ENCODE measurements at places on chromosomes 6 and 20.

DNA sequence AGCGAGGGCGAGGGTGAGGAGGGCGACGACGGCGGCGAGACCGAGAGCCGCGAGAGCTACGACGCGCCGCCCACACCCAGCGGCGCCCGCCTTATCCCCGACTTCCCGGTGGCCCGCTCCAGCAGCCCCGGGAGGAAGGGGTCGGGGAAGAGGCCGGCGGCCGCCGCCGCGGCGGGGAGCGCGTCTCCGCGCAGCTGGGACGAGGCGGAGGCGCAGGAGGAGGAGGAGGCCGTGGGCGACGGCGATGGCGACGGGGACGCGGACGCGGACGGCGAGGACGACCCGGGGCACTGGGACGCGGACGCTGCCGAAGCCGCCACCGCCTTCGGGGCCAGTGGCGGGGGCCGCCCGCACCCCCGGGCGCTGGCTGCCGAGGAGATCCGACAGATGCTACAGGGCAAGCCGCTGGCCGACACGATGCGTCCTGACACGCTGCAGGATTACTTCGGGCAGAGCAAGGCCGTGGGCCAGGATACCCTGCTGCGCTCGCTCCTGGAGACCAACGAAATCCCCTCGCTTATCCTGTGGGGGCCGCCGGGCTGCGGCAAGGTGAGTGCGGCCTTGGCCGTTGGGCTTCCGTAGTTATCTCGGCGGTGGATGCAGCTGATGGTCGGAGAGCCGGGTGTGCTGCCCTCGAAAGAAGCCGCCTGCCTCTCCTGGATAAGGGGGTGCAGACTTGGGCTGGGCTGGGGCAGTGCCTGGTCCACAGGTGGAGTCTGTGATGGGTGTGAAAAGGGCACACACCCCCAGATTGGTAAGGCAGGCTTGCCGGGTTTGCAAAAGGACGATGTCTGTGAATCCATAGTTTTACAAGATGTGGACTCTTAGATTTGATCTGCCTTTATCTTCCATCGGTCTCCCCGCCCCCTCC, 938 bp downstream of the WRNIP1 start:
- no peak for DNase-seq

GRCh38 chr20:21435576-21435975, 38.2 kb upstream of the NKX2-4 start:
- no peak for DNase-seq

- DNase-seq: no peak
These were observed 4.1 kb upstream of the ENPP5 start for GRCh38 chr6:46174904-46175303.

DNA sequence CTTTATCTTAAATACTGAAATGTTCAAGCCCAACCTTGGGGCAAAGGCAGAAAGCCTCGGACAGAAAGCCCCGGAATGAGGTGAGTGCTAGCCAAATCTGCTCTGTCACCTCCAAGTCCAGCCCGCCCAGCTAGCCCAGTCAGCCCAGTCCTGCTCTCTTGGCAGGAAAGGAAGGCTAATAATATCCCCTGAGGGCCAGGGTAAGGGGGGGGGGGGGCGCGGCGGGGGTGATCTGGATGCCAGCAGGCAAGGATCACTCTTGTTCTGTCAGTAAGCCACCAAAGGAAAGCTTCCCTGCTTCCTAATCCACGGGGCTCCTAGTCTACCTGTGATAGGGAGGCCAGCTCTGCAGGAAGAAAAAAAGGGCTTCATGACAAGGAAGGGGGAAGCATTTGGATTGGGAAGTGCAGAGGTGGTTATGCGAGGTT, 1.1 kb downstream of the NDRG3 start:
- no peak for DNase-seq

GRCh38 chr6:118558464-118559217, 10.5 kb downstream of the PLN start:
- no peak for DNase-seq

DNA sequence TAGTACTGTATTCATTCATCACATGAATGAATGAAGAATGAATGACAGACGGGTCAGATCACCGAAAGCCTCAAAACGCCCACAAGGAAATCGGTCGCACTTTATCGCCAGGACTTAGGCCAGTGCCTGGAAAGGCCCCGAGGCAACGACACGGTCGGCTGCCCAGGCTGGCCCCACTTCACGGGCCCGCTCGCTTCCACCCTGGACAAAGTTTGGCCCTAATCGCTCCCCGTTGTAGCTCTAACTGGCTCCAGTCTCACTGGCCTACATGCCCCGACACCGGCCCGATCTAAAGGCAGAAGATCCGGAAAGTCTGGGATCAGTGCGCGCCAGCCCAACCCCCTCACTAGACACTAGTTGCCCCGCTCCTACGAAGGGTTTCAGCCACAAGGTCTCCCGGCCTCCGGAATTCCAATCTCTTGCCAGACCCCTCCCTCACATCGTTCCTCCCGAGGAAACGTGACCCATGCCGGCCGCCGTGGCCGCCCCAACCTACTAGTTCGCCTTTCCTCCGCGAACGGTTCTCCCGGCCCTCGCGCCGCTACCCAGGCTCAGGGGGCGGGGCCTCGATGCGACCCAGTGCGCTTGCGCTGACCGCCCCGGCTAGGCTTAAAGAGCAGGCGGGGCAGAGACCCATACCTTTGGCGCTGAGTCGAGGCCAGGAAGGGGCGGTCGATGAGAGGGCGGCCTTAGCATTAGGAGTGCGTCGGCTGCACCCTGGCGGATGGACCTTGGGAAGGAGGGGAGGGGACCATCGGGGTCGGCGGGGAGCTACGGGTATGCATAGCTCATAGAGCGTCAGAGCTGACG, at the start of the genes GSS and MYH7B:
TSS of gene GSS (minus strand) at position 576 of the 810 bp plus-strand sequence. CDS start 3,954 bp downstream, outside the sequence.
TSS of gene MYH7B (plus strand) at position 638 of the 810 bp plus-strand sequence. CDS start 22,138 bp downstream, outside the sequence.
- peak; percentile 99 for DNase-seq
